ENCODE measurements at places on chromosomes 11 and 22. TPM values are rescaled to one million over a fixed set of nuclear protein-coding genes. Genes with fewer than 3 reads are reported as not detected.

- H3K36me3 ChIP-seq: no peaks in the 10 kb centered on the region
- H3K27ac ChIP-seq: no peak overlapping the region
- H3K4me1 ChIP-seq: no peaks in the 10 kb centered on the region
- no peak overlapping the region for H3K4me3 ChIP-seq
Observed at GRCh38 chr11:91421641-91422040, 803.0 kb upstream of the FAT3 start.

- peak; percentile 35 for DNase-seq
- H3K27me3 ChIP-seq: no peaks in the 10 kb centered on the region
- peak overlapping the region; percentile 85 for H3K4me3 ChIP-seq
- no peak overlapping the region for H3K27ac ChIP-seq
- peaks cover 41% of the 10 kb centered on the region for H3K36me3 ChIP-seq
Observed at GRCh38 chr11:65132988-65133700, 1.2 kb downstream of the SYVN1 start.

DNA sequence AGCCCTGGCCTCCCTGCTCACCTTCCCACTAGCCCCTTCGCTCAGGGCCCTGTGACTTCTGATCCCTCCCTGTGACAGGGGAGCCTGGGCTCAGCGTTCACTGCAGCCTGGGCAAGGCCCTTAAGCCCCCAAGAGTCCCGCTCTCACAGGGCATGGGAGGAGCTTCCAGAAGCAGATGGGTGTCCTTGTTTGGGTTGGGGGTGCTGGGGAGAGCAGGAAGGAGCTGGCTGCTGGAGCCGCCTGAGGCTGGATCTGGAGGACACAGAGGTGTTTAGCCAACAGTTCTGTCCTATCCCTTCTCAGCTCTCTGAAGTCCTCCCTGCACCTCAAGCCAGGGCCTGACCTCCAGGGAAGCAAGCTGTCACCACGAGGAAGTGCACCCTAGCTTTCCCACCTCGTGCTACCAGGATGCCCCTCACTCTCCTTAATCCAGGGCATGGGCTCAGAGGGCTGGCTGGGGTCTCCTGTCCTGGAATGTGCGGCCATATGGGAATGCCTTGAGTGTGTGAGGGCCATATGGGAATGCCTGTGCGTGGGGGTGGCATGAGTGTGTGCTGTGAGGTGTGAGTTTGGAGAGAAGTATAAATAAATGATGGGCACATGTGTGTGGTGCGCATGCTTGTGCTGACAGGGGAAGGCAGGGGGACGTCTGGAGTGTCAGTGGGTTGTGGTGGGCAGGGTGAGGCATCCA lies 25.0 kb upstream of the TUB start:
- no peaks in the 10 kb centered on the region for H3K27me3 ChIP-seq
- H3K4me1 ChIP-seq: peaks cover 24% of the 10 kb centered on the region

DNA sequence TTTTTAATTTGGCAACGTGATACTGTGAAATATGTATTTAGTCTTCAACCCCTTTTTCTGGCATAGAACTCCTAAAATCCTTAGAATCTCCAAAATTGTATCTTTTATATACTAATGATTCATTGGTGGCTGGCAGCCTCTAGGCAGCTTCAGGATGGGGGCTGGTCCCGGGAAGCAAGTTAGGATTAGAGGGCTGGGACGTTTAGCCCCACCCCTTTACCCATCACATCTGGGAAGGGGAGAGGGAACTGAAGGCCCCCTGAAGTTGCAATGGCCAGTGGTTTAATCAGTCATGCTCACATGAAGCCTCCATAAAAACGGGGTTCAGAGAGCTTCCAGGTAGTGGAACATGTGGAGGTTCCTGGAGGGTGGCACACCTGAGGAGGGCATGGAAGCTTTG lies 7.1 kb downstream of the IL17RA start:
- no peaks in the 10 kb centered on the region for H3K36me3 ChIP-seq
- DNase-seq: no peak
- no peak overlapping the region for H3K4me3 ChIP-seq
- H3K27me3 ChIP-seq: no peaks in the 10 kb centered on the region

DNA sequence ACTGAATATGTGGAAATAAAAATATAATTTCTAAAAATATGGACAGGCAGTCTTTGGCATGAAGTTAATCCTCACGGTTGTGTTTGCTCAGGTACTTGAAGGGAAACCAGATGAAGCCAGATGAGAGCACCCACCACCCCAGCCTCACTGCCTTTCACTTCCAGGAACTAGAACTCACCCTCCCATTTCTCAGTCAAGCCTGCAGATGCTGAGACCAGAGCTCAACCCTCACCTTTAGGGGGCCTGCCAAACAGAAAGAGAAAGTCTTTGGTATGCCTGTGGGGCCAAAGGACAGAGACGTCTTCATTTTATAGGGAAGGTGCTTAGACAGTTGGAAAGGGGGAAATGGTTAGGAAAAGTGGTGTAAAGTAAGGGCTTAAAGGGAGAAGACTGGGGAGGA lies 252.8 kb upstream of the PLET1 start:
- H3K36me3 ChIP-seq: no peaks in the 10 kb centered on the region
- no peaks in the 10 kb centered on the region for H3K27me3 ChIP-seq
- no peaks in the 10 kb centered on the region for H3K4me1 ChIP-seq
- no peak overlapping the region for H3K4me3 ChIP-seq

- H3K4me3 ChIP-seq: no peak overlapping the region
- H3K36me3 ChIP-seq: no peaks in the 10 kb centered on the region
- H3K27ac ChIP-seq: no peak overlapping the region
- peaks cover 9% of the 10 kb centered on the region for H3K4me1 ChIP-seq
Observed at GRCh38 chr22:42283278-42284201, 13.1 kb upstream of the TCF20 start.

GRCh38 chr11:111696556-111696955 lies 69.6 kb downstream of the PPP2R1B start:
- no peaks in the 10 kb centered on the region for H3K36me3 ChIP-seq
- H3K27ac ChIP-seq: no peak overlapping the region
- H3K4me3 ChIP-seq: no peak overlapping the region
- no peaks in the 10 kb centered on the region for H3K27me3 ChIP-seq

DNA sequence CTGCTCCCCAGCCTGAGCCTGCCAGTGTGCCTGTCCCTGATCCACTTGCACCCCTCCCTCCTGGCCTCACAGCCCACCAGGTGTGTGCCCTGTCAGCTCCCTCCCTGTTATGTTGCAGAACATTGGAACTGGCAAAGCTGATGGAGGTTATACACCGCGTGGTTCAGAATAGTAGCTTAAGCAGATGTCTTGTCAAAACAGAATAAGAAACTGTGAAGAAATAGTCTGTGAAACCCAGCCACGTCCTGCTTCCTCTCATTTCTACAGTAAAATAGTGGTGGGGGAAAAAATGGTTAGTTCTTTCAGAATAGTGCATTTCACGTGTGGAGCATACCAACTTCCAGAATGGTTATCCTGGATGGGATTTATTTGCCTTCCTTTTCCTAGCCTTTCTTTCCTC lies 161.2 kb upstream of the NAV2 start:
- DNase-seq: no peak
- no peak overlapping the region for H3K4me3 ChIP-seq
- H3K36me3 ChIP-seq: no peaks in the 10 kb centered on the region
- H3K27me3 ChIP-seq: peaks cover 3% of the 10 kb centered on the region
- no peaks in the 10 kb centered on the region for H3K4me1 ChIP-seq

GRCh38 chr11:48108231-48109045 lies 108.2 kb upstream of the OR4B1 start:
- no peaks in the 10 kb centered on the region for H3K36me3 ChIP-seq
- peaks cover 19% of the 10 kb centered on the region for H3K4me1 ChIP-seq
- H3K27me3 ChIP-seq: no peaks in the 10 kb centered on the region
- no peak overlapping the region for H3K4me3 ChIP-seq
- no peak for DNase-seq

GRCh38 chr11:34609850-34610249 lies 11.0 kb upstream of the EHF start:
- no peaks in the 10 kb centered on the region for H3K4me1 ChIP-seq
- H3K4me3 ChIP-seq: no peak overlapping the region
- H3K36me3 ChIP-seq: no peaks in the 10 kb centered on the region
- H3K27ac ChIP-seq: no peak overlapping the region
- no peak for DNase-seq
- no peaks in the 10 kb centered on the region for H3K27me3 ChIP-seq

- no peaks in the 10 kb centered on the region for H3K4me1 ChIP-seq
- H3K27me3 ChIP-seq: no peaks in the 10 kb centered on the region
- H3K36me3 ChIP-seq: no peaks in the 10 kb centered on the region
- no peak overlapping the region for H3K4me3 ChIP-seq
- no peak for DNase-seq
Observed at GRCh38 chr11:112520354-112520753, 259.7 kb upstream of the PLET1 start.

GRCh38 chr11:77547863-77548551 lies 41.7 kb upstream of the AQP11 start:
- H3K27me3 ChIP-seq: no peaks in the 10 kb centered on the region
- DNase-seq: peak; percentile 78
- H3K27ac ChIP-seq: no peak overlapping the region
- H3K4me1 ChIP-seq: no peaks in the 10 kb centered on the region
- H3K36me3 ChIP-seq: no peaks in the 10 kb centered on the region

GRCh38 chr11:2664791-2665525 lies 34.8 kb downstream of the KCNQ1OT1 start:
- H3K4me1 ChIP-seq: no peaks in the 10 kb centered on the region
- DNase-seq: peak; percentile 26
- H3K36me3 ChIP-seq: peaks cover 7% of the 10 kb centered on the region

- H3K27ac ChIP-seq: peak overlapping the region; percentile 60
- H3K36me3 ChIP-seq: no peaks in the 10 kb centered on the region
- H3K4me1 ChIP-seq: no peaks in the 10 kb centered on the region
- no peaks in the 10 kb centered on the region for H3K27me3 ChIP-seq
Observed at GRCh38 chr22:41862530-41863266, 29.8 kb downstream of the SREBF2 start.

DNA sequence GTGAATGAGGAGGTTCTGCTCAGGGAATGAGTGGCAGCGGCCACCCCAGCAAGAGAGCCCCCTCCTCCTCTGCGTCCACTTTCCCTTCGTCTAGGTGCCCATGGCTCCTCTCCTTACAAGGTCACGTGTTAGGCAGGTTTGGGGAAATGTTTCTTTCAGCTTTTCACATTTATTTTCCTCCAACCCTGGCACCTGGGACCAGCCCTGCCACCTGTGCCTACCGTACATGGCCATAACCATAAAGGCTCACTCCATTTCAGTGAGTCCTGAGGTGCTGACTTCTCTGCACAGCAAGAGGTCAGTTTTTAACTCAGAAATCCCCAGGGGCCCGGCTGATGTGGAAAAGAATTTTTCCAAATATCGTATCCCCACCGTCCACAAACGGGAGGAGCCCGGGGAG lies 71.2 kb downstream of the FLI1 start:
- DNase-seq: no peak
- H3K27me3 ChIP-seq: no peaks in the 10 kb centered on the region
- H3K36me3 ChIP-seq: peaks cover 2% of the 10 kb centered on the region
- no peak overlapping the region for H3K27ac ChIP-seq

- H3K36me3 ChIP-seq: no peaks in the 10 kb centered on the region
- H3K4me3 ChIP-seq: no peak overlapping the region
- no peak for DNase-seq
- no peak overlapping the region for H3K27ac ChIP-seq
- H3K4me1 ChIP-seq: no peaks in the 10 kb centered on the region
Observed at GRCh38 chr11:108432783-108433182, 34.5 kb downstream of the C11orf65 start.

DNA sequence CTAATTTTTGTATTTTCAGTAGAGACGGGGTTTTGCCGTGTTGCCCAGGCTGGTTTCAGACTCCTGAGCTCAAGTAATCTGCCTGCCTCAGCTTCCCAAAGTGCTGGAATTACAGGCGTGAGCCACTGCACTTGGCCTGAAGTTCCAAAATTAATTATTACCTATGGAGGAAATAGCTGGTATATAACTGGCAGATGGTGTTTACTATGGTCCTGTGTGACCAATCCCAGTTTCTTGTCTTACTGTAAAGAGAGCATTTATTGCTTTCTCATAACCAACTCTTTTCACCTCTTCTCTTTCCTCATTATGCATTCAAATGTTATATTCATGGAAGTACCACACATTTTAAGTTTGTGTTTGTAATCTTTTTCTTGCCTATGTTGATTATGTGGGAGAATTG lies 24.2 kb upstream of the ACAT1 start:
- no peak for DNase-seq
- H3K27me3 ChIP-seq: no peaks in the 10 kb centered on the region
- peaks cover 23% of the 10 kb centered on the region for H3K36me3 ChIP-seq
- H3K4me3 ChIP-seq: no peak overlapping the region
- H3K4me1 ChIP-seq: no peaks in the 10 kb centered on the region

GRCh38 chr22:47678048-47678447 lies 915.6 kb downstream of the TBC1D22A start:
- H3K27me3 ChIP-seq: no peaks in the 10 kb centered on the region
- DNase-seq: no peak
- no peaks in the 10 kb centered on the region for H3K36me3 ChIP-seq
- no peak overlapping the region for H3K4me3 ChIP-seq

- H3K4me3 ChIP-seq: no peak overlapping the region
Observed at GRCh38 chr11:60897496-60897895, 8.9 kb downstream of the PRPF19 start.

- no peak for DNase-seq
- no peaks in the 10 kb centered on the region for H3K36me3 ChIP-seq
- H3K4me1 ChIP-seq: peaks cover 38% of the 10 kb centered on the region
- H3K4me3 ChIP-seq: no peak overlapping the region
- H3K27ac ChIP-seq: peak overlapping the region; percentile 62
Observed at GRCh38 chr11:75338516-75339208, 12.8 kb downstream of the ARRB1 start.

DNA sequence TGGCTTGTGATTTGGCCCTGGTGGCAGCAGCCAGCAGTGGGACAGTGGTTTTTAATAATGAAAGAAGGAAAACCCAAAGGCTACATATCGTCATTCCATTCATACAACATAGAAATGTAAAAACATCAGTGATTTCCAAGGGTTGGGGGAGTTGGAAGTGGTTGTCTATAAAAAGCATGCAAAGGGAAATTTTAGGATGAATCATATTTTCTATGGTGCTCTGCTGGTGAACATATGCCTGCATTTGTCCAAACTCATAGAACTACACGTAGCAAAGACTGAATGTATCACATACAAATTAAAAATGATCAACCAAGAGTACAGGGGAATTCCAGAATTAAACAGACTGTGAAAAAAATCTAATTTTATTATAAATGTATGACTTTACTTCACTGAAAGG lies 11.1 kb downstream of the OR5B3 start:
- no peak overlapping the region for H3K27ac ChIP-seq
- H3K36me3 ChIP-seq: no peaks in the 10 kb centered on the region
- H3K4me3 ChIP-seq: no peak overlapping the region
- H3K4me1 ChIP-seq: no peaks in the 10 kb centered on the region
- DNase-seq: no peak

The NXPE1 gene
- total RNA-seq: 0.25 TPM

The NXPE4 gene
- 0.63 TPM for total RNA-seq

The KRTAP5-2 gene
- not detected for total RNA-seq

The ARHGAP8 gene
- total RNA-seq: 35.7 TPM

The SPDYC gene
- not detected for total RNA-seq

The TRIM6 gene
- 6.5 TPM for total RNA-seq

The MS4A4E gene
- 9.4 TPM for total RNA-seq

The ZFP91 gene
- total RNA-seq: 43.7 TPM

The CARD18 gene
- not detected for total RNA-seq

The PGA5 gene
- 0.35 TPM for total RNA-seq

The HYOU1 gene
- 187 TPM for total RNA-seq

The TREH gene
- 1.0 TPM for total RNA-seq

The OR2AG1 gene
- not detected for total RNA-seq

The C22orf42 gene
- not detected for total RNA-seq

The FKBP2 gene
- 76.0 TPM for total RNA-seq

The DCHS1 gene
- total RNA-seq: 17.0 TPM
